ENCODE measurements at places on chromosomes 4 and X. TPM values are rescaled to one million over a fixed set of nuclear protein-coding genes. Genes with fewer than 3 reads are reported as not detected.

DNA sequence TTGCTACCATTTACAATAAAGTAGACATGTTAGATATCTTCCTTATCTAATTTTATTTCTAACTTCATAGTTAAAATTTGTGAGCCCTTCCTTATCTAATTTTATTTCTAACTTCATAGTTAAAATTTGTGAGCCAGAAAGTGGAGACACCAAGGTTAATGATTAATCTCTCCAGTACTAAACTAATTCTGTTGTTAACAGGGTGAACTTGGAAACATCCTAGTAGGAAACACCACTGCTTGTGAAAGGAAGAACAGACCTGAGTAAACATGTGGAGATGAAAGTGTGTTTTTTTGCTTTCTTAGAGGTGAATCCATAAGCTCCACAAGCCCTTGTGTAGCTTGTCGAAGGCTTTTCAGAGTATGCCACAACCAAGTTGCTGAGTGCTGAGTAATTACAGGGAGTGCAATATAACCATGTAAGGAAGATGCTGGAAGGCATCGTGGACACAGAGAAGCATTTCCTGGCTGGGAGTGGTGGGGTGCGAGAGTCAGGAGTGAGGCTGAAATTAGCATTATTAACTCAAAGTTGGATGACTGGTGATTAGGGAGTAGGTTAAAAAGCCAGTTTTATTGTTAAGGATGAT lies 118.6 kb upstream of the NEIL3 start:
- DNase-seq: no peak
- no peaks in the 10 kb centered on the region for H3K27me3 ChIP-seq
- no peaks in the 10 kb centered on the region for H3K4me1 ChIP-seq
- H3K27ac ChIP-seq: no peak overlapping the region
- no peak overlapping the region for H3K4me3 ChIP-seq
- no peaks in the 10 kb centered on the region for H3K36me3 ChIP-seq

PRDM5 gene
- total RNA-seq: 12.2 TPM

GRCh38 chrX:14927401-14927800 lies 54.2 kb downstream of the MOSPD2 start:
- DNase-seq: no peak
- no peaks in the 10 kb centered on the region for H3K36me3 ChIP-seq
- no peak overlapping the region for H3K27ac ChIP-seq
- no peak overlapping the region for H3K4me3 ChIP-seq

GRCh38 chrX:121987163-121987562 lies 939.8 kb downstream of the GLUD2 start:
- no peaks in the 10 kb centered on the region for H3K36me3 ChIP-seq
- no peaks in the 10 kb centered on the region for H3K27me3 ChIP-seq
- DNase-seq: no peak

ARMCX1 gene
- total RNA-seq: 32.7 TPM

- DNase-seq: no peak
- no peaks in the 10 kb centered on the region for H3K36me3 ChIP-seq
- no peak overlapping the region for H3K27ac ChIP-seq
- H3K27me3 ChIP-seq: no peaks in the 10 kb centered on the region
- H3K4me1 ChIP-seq: no peaks in the 10 kb centered on the region
Observed at GRCh38 chr4:62344915-62345314, 1144.8 kb downstream of the ADGRL3 start.

GRCh38 chr4:8355864-8356565 lies 84.5 kb downstream of the ACOX3 start:
- no peaks in the 10 kb centered on the region for H3K27me3 ChIP-seq
- H3K36me3 ChIP-seq: no peaks in the 10 kb centered on the region
- DNase-seq: no peak
- H3K4me1 ChIP-seq: peaks cover 40% of the 10 kb centered on the region
- H3K4me3 ChIP-seq: no peak overlapping the region

TASL gene
- 0.30 TPM for total RNA-seq

SPANXD gene
- not detected for total RNA-seq

DNA sequence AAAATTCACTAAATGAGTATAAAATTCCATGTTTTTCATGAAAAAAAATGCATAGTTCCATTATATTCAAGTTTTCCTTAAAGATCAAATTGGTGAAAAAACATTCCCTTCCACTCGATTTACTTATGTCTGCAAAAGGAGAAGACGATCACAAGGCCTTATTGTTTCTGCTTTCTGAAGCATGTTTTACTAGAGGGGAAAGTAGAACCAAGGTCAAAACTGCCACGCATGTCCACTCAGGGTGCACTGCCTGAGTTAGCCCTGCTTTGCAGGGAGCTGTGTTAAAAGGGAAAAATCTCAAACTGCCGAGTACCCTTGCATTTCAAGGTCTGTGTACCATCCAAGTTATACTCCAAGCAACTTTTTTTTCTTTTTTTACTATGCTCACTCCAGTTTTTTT lies 57.2 kb downstream of the TRAPPC11 start:
- no peaks in the 10 kb centered on the region for H3K27me3 ChIP-seq
- no peak for DNase-seq
- peaks cover 31% of the 10 kb centered on the region for H3K36me3 ChIP-seq
- H3K27ac ChIP-seq: no peak overlapping the region
- H3K4me1 ChIP-seq: no peaks in the 10 kb centered on the region

DNA sequence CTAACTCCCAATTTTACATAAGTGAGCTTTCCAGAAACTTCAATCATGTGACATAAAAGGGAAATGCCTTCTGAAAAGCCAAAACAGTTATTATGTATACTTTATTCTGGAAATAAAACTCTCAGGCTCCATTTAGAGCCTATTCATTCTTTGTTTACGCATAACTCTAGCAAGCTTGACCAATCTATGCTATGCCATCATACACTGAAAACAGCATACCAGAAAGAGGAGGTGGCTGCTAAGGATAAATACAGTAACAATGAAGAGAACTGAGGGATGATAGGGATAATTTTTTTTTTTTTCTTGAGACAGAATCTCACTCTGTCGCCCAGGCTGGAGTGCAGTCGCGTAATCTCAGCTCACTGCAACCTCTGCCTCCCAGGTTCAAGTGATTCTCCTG lies 24.4 kb downstream of the CDKL2 start:
- H3K27me3 ChIP-seq: no peaks in the 10 kb centered on the region
- DNase-seq: no peak
- no peak overlapping the region for H3K4me3 ChIP-seq
- no peaks in the 10 kb centered on the region for H3K36me3 ChIP-seq
- no peaks in the 10 kb centered on the region for H3K4me1 ChIP-seq

DNA sequence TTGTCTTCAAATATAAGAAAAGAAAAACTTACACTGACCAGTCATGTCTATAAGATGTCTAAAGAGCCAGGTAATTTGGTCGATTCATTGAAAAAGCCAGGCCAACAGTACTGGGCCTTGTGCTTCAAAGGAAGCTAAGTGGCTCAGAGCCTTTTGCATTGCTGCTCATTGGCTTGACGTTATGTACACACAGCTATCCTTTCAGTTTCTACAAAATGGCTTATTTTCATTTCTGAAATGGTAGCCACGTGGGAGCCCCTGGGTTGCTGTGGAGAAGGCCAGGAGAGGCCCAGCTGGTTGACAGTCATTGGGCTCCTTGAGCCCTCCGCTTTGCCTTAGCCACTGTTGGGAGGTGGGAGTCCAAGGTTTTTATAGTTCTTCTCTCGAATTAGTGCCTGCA lies 199.1 kb upstream of the CXorf66 start:
- H3K27ac ChIP-seq: no peak overlapping the region
- H3K4me1 ChIP-seq: no peaks in the 10 kb centered on the region
- no peaks in the 10 kb centered on the region for H3K27me3 ChIP-seq
- DNase-seq: no peak

DNA sequence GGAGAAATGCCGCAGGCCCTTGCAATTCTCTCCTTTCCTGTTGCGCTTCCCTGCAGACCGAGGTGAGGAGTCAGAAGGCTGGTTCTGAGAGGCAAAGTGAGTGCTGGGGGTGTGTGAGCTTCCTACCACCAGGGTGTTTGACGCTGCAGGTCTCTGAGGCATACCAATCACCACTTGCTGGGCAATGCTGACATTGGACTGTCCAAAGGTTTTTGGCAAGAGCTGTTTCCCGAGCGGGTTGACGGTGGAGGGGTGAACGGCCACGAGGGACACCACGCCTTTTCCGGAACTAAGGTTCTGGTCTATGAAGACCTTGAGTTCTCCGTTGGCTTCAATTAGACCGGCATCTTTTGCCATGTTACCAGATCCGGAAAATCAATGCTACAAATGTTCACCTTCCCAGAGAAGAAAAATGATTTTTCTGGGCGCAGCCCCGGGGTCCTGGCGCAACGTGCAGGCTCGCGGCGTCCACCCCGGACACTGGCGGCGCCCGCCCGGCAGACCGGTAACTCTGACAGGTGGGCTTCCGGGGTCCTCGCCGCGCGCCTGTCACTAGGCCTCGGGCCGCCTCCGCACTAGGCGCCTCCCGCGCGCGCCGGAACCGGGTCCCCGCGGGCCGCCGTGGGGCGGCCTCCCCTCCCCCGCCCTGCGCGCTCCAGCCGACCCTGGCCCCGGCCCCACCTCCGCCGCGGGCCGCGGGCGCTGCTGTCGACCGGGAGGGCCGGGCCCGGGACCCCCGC lies 44.9 kb upstream of the FAM47C start:
- no peaks in the 10 kb centered on the region for H3K4me1 ChIP-seq
- no peak overlapping the region for H3K27ac ChIP-seq
- no peaks in the 10 kb centered on the region for H3K36me3 ChIP-seq
- H3K27me3 ChIP-seq: peaks cover 38% of the 10 kb centered on the region

MAOB gene
- 157 TPM for total RNA-seq

DNA sequence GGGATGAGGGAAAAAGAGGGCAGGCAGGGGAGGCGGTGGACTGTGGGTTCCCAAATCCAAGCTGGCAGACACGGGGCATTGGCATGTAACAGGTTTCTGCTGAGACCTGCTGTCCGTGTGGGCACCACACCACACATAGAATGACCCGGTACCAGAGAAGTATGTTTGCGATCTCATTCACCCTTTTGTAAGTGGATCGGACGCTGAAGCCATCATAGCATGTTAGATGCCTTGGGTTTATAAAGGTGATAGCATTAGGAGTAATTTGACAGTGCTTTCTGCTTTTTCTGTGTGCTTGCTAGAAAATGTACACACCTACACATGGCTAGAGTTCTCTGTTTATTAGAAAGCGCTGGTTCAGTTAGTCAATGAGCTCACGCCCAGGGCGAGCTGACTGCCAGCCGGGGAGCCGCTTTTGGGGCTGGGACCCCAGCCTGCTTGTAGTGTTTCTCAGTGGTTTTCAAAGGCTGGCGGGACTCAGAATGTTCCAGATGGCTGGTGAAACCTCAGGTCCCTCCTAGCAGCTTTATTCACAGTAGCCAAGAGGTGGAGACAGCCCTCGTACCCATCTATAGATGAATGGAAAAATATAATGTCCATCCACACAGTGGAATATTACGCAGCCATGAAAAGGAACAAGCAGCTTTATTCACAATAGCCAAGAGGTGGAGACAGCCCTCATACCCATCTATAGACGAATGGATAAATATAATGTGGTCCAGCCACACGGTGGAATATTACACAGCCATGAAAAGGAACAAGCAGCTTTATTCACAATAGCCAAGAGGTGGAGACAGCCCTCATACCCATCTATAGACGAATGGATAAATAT lies 579 bp downstream of the IL3RA start:
- H3K4me3 ChIP-seq: peak overlapping the region; percentile 63
- peak overlapping the region; percentile 77 for H3K27ac ChIP-seq
- H3K36me3 ChIP-seq: peaks cover 6% of the 10 kb centered on the region
- H3K27me3 ChIP-seq: no peaks in the 10 kb centered on the region
- peaks cover 17% of the 10 kb centered on the region for H3K4me1 ChIP-seq

- DNase-seq: no peak
- no peak overlapping the region for H3K27ac ChIP-seq
- H3K36me3 ChIP-seq: no peaks in the 10 kb centered on the region
- H3K4me3 ChIP-seq: no peak overlapping the region
- H3K27me3 ChIP-seq: no peaks in the 10 kb centered on the region
Observed at GRCh38 chr4:94334962-94335361, 7.7 kb downstream of the HPGDS start.

DNA sequence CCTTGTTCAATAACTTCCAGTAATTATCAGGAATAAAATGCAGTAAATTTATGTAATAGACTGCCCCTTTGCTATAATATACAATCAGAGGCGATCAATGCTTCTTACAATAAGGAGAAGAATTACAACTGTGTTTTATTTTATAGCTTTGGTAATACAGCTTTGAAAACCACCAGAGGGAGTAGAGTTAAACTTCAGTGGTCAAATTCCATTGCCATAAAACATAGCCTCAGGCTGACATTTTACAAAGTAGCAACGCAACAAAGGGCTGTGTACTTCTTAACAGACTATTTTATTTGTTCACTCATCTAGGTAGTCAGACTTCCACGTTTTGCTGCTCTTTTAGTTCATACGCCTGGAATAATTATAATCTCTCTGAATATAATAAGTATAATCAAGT lies 58.5 kb downstream of the TEX13C start:
- DNase-seq: no peak
- no peaks in the 10 kb centered on the region for H3K27me3 ChIP-seq
- no peak overlapping the region for H3K27ac ChIP-seq
- H3K4me3 ChIP-seq: no peak overlapping the region
- H3K36me3 ChIP-seq: no peaks in the 10 kb centered on the region

DNA sequence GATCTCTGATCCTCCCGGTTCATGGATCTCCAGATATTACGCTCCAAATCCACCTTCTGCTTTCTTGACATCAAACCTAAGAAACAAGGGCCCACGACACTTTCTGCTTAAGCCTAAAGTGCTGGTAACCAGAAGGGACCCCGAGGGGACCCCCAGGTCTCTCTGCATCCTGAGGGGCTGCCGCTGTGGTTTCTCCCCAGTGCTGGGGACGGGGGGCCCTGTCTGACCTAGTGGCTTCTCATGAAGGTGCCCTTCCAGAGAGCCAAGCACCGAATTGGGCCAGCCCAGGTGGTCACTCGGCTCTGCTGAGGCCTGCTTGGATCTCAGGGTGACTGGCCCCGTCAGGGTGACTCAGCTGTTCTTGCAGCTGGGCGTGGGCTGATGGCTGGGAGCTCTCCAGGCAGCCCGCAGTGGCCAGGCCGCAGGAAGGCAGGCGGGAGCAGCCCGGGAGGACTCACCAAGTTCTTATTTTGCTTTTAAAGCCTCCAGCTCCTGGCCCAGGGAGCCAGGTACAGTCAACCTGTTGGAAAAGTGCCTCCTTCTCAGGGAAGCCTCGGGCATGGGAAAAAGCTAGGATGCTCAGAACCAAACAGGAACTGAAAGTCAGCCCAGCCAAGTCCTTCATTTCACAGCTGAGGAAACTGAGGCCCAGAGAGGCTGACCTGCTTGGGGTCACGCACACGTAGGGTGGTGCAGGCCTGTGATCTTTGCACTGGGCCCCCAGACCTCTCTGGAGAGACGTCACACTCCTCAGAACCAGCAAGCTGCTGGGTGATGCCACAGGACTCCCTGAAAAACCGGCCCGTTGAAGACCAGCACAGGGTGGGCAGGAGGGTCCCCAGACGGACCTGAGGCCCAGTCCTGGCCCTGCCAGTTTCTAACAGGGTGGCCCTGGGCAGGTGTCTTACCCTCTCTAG lies 16.7 kb downstream of the BLOC1S4 start:
- H3K4me3 ChIP-seq: no peak overlapping the region
- peaks cover 5% of the 10 kb centered on the region for H3K27me3 ChIP-seq
- DNase-seq: peak; percentile 76

SUPT20HL2 gene
- total RNA-seq: not detected

MAGEB1 gene
- total RNA-seq: not detected

CT55 gene
- total RNA-seq: not detected
